ENCODE measurements at places on chromosomes 6 and 20.

GRCh38 chr6:85436411-85436810, 13.5 kb upstream of the NT5E start:
- no peak for DNase-seq

DNA sequence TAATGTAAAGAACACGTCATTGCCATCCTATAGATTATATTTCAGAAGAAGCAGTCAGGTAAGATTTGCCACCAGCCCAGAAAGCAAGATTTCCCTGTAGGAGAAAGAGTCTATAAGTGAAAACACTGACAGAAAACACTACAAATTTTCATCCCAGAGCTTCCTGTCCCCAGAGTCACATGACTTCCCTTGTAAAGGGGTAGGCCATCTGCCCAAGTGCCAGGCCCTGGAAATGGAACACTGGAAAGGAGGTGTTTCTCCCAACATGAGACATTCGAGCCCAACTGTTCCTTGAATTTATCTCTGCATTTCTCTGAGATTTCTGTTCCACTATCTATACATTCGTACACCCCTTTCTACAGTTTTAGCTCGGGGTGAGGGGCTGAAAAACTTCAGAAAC, 46.9 kb downstream of the RAMACL start:
- DNase-seq = no peak

DNA sequence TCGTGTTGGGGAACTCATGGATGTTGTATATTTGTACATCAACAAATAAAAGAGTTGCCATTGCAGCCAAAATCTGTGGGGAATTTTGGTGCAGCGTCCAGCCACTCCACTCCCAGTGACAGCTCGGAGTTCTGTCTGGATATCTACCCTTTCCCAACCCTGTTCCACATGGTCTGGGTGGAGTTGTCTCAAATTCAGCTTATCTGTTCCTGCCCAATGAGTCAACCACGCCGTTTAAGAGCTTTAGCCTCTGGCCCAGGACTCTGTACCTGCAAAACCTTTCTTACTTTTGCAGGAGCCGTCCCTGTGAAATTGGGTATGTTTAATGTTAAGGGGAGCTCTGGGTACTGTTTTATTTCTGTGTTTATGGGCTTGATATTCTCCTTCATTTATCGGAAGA, 33.9 kb upstream of the OVOL2 start:
- no peak for DNase-seq

GRCh38 chr6:105163183-105163582, 16.6 kb downstream of the POPDC3 start:
- no peak for DNase-seq

DNA sequence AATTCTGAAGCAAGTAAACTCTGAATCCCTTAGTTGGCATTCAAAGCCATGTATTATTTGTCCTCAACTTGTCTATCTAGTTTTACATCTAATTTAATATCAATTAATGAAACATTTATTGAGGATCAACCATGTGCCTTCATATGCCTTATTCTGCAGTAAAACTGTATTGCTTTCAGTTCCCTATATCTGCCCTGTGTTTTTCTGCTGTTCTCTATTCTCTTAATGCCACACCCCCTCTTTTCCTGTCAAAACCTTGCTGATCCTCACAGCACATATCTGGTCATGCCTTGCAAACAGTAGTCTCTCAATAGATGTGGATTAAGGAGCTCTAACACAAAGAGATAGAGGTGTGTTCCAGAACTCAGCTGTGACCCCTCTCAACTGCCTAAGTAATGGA, 2.0 kb downstream of the FIG4 start:
- no peak for DNase-seq

DNA sequence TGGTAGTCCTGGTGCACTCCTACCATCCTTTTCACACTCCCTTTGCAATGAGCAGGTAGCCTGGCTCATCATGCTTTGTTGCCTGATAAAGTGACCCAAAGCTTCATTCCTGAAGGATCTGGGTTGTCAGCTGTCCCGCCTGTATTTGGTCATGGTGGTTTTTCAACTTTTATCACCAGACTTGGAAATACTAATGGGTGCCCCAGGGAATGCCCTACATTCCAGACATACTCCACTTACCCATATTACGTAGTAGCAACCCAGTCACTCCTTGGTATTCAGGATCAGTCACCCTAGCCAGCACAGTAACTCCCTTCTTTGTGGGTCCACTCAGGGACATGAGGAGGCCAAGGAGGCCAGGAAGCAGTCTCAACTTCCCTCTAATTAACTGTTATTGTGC, 199.2 kb downstream of the MAFB start:
- DNase-seq = peak; percentile 94

- DNase-seq = no peak
These were observed 42.2 kb upstream of the IFNGR1 start for GRCh38 chr6:137261361-137261760.

DNA sequence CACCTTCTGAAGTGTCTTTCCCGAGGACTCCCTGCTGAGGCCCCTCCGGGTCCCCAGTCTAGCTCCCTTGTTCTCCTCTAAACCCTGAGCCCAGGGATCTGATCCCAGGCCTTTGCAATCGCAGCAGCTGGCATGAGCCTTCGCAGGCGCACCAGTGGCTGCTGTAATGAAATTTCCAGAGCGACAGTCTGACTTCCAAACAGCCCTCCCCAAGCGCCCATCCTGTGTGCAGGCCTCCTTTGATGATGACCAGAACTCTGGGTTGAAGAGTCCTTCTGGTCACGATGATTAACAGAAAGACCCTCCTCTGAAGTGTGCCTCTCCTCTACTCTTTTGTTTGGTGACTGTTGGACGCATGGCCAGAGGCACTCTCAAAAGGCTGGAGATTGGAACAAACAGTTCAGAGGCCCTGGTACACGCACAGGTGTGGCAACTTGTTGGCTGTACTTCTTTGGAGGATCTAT, 89.1 kb upstream of the MPC1 start:
- DNase-seq = no peak

GRCh38 chr6:149642829-149643580, 5.5 kb downstream of the KATNA1 start:
- DNase-seq = no peak

- DNase-seq = peak; percentile 43
These were observed 9.6 kb upstream of the HSF2 start for GRCh38 chr6:122389704-122390372.

DNA sequence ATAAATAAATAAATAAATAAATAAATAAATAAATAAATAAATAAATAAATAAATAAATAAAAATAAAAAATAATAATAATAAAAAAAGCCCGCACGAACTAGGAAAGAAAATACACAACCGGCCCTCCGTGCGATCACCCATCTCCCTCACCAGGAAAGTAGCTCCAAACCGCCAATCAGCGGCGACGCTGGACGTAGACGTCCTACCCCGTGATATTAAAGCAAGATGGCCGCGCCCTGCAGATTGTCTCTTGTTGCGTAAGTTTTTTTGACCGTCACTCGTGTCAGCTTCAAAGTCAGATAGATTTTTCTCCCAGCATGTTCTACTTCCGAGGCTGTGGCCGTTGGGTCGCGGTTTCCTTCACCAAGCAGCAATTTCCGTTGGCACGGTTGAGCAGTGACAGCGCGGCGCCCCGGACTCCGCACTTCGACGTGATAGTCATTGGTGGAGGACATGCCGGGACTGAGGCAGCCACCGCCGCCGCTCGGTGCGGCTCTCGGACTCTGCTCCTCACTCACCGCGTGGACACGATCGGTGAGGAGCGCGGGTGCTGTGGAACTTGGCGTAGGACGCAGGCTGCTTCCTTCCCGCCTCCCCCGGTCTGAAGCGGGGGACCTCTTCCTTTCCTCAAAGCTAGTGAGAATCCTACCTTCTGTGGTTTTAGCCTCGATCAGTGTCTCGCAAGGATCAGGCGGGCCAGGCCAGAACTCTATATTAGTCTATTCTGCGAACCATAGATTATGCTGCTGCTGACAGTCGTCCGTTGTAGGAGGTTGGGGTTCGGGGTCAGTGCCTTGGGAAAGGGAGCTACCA, at the start of gene MTO1:
TSS of gene MTO1 (plus strand) at position 201 of the 814 bp plus-strand sequence. CDS start at position 319, 118 bp downstream.
- DNase-seq = peak; percentile 81

GRCh38 chr6:138716013-138716412, 57.6 kb upstream of the CCDC28A start:
- no peak for DNase-seq

DNA sequence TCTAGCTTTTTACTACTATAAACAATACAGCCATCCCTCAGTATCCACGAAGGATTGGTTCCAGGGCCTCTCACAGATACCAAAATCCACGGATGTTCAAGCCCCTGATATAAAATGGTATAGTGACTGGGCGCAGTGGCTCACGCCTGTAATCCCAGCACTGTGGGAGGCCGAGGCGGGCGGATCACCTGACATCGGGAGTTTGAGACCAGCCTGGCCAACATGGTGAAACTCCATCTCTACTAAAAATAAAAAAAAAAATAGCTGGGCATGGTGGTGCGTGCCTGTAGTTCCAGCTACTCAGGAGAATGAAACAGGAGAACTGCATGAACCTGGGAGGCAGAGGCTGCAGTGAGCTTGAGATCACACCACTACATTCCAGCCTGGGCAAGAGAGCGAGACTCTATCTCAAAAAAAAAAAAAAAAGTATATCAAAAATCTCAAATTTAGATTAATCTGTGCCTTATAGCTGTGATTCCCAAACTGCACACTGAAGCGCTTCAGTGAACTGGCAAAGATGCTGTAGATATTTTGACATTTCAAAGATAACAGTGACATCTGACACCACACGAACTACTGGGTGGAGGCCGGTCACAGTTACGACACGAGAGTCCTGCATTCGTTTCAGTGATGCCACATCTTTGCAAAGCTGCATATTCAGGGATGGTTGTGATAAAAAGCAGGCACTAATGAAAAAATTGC, 38.3 kb downstream of the MRS2 start:
- DNase-seq = no peak

DNA sequence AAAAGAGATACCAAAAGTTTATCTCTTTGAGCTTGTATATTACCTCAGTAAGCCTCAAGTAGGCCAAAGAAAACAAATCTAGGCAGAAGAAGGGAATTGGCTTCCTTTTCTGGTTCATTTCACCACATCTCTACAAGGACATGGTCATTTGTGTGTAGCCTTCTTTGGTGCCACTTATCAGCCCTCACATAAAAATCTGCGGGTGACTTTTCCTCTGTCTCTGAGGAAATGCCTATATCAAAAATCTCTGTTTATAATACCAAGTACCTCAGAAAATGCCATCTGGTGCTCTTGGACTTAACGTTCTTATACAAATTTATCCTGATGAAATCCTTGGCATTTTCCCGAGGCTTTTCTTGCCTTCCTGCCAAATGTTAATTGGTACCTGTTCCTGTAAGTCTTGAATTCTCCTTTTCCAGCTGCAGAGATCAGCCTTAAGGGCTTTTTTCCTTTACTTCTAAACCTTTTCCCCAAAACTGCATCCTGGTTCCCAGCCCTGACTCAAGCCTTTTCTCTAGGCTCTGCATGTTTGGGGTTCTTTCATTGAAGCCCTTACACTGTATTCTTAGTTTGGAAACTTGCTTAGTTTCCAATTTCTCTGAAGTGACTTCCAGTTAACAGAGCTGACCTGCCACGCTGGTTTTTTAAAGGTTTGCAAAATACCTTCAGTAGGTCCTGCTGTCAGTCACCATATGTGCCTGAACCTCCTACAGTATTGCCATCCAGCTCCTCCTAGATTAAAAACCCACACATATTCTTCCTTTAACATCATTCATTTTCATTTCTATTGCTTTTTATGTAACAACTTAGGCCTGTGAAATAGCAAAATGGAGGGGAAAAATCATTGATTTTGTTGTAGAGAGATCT, 191.2 kb upstream of the PREP start:
- no peak for DNase-seq

DNA sequence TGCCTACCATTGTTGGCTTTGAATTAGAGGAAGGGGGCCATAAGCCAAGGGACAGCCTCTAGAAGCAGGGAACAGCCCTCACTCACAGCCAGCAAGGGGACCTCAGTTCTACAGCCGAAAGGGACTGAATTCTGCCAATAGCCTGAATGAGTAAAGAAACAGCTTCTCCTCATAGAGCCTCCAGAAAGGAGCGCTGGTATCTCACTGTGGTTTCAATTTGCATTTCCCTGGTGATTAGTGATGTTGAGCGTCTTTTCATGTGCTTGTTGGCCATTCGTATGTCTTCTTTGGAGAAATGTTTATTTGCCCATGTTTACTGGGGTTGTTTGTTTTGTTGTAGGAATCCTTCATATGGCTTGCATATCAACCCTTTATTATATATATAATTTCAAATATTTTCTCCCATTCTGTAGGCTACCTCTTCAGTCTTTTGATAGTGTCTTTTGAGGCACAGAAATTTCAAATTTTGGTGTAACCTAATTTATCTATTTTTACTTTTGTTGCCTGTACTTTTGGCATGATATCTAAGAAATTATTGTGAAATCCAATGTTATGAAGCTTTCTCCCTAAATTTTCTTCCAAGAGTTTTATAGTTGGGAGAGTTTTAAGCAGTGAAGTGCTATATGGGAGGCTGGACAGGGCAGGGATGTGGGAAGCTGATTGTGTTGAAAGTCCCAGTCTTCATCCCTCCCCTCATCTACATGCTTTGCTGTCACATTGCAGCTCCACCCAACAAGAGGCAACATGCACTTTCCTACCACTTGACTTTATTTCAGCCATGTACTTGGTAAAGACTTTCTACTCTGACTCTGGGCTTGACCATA, 82.3 kb upstream of the SHLD1 start:
- DNase-seq = no peak

DNA sequence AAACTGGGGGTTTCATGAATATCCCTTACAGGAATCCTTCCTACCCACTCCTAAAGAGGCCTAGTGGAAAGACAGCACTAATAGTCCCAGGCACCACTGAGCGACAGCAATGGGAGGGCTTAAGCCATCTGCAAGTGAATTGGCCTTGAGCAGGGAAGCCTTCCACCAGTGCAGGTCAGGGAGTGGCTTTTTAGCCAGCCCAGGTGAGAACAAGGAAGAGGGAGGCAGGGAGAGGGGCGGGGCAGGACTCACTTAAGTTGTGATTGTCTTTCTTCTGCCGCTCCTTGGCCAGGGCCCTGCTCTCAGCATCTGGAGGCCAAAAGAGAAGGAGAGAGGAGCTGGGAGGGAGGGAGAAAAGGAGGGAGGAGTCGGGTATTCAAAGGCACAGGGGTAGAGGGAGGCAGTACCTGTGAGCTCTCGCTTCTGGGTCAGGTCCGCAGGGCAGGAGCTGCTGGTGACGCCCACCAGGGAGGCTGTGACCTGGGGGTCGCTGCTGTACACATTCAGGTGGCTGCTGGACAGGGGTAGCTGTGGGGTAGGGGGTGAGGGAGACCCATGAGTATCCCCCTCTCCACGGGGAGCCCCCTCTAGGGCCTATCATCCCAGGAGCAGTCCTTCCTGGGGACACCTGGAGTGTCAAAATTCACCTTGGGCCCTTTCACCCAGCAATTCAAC, 47.8 kb downstream of the TFEB start:
- no peak for DNase-seq

GRCh38 chr6:38603496-38603895, 36.2 kb downstream of the BTBD9 start:
- DNase-seq = no peak

GRCh38 chr6:128487055-128487454, 33.3 kb downstream of the PTPRK start:
- DNase-seq = no peak

GRCh38 chr6:155486721-155487294, 31.2 kb upstream of the NOX3 start:
- DNase-seq = no peak

- peak; percentile 82 for DNase-seq
These were observed 37.8 kb downstream of the ZC2HC1B start for GRCh38 chr6:143901885-143902750.

GRCh38 chr20:47466213-47466612, 35.5 kb upstream of the NCOA3 start:
- DNase-seq = no peak
